Cardiac atrium fibroblast (primary cell): ENCODE measurements at places on chromosomes 5 and 9. TPM values are rescaled to one million over a fixed set of nuclear protein-coding genes. Genes with fewer than 3 reads are reported as not detected.

Gene SLC9A3
- total RNA-seq, result 2.4 and 2.9 TPM in 2 replicates

Gene TEX48
- not detected in 2 replicates for total RNA-seq

Gene SPINK13
- total RNA-seq, result not detected in 2 replicates

Gene SPATA31D4
- total RNA-seq, result not detected in 2 replicates

Gene EPB41L4B
- 0.90 and 1.8 TPM in 2 replicates for total RNA-seq

Gene HIGD2A
- 85.7 and 124 TPM in 2 replicates for total RNA-seq

Gene C5orf63
- 0.97 and 1.6 TPM in 2 replicates for total RNA-seq

Gene SH3RF2
- 0.16 and 0.18 TPM in 2 replicates for total RNA-seq

Gene MOB3B
- 0.16 and 0.18 TPM in 2 replicates for total RNA-seq

Gene CKMT2
- total RNA-seq, result 0.72 TPM in 1 of 2 replicates, not detected in the other

Gene ROR2
- 31.9 and 33.4 TPM in 2 replicates for total RNA-seq

Gene KCNV2
- total RNA-seq, result not detected in 2 replicates

Gene FGD3
- not detected in 2 replicates for total RNA-seq

Gene GFI1B
- total RNA-seq, result under 0.01 TPM in 1 of 2 replicates, not detected in the other

Gene FCN2
- total RNA-seq, result not detected in 2 replicates

Gene OGN
- 0.49 and 11.4 TPM in 2 replicates for total RNA-seq

Gene EPB41L4A
- total RNA-seq, result 6.5 and 7.0 TPM in 2 replicates

Gene CDC25C
- 0.54 and 4.4 TPM in 2 replicates for total RNA-seq

Gene ACSL6
- total RNA-seq, result not detected in 2 replicates
